ENCODE measurements at places on chromosomes 1 and 21. TPM values are rescaled to one million over a fixed set of nuclear protein-coding genes. Genes with fewer than 3 reads are reported as not detected.

The RYR2 gene
- 2.8 TPM for total RNA-seq

DNA sequence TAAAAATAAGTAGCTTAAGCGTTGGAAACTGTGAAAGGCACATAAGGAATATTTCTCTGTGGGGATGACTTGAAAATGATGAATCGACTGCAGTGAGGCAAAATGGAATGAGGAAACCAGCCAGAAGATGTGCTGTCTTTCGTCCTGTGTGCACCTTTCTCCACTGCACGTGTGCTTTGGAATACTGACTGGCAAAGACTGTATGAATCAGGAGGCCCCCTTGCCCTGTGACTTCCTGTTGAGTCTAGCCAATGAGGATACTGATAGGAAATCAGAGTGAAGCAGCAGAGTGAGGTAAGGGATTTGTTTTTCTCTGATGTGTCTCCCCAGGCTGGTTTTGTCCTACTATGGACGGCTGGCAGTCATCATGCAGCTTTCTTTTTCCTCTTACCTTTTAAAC lies 118.2 kb upstream of the ADGRL4 start:
- H3K27ac ChIP-seq = no peak overlapping the region
- DNase-seq = no peak
- no peak overlapping the region for H3K4me3 ChIP-seq
- no peaks in the 10 kb centered on the region for H3K36me3 ChIP-seq
- H3K27me3 ChIP-seq = no peaks in the 10 kb centered on the region

DNA sequence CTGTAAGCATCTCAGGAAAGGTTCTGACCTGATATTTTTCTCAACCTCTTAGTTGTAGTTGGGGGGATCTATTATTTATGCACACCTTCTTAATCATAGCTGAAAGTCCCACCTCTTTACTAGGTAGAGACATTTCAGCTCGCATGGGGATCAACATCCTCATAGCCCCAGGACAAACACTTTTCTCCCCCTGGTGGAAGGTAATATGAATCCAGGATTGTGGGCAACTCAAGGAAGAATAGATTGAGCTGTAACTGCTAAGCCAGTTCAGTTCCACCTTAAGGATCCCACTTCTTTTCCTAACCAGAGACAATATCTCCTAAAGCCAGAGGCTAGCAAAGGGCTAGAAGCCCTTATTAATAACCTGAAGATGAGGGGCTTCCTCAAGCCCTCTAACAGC lies 25.4 kb upstream of the SMYD3 start:
- H3K36me3 ChIP-seq = no peaks in the 10 kb centered on the region
- H3K4me3 ChIP-seq = no peak overlapping the region
- no peak for DNase-seq
- no peaks in the 10 kb centered on the region for H3K27me3 ChIP-seq
- peaks cover 5% of the 10 kb centered on the region for H3K4me1 ChIP-seq

DNA sequence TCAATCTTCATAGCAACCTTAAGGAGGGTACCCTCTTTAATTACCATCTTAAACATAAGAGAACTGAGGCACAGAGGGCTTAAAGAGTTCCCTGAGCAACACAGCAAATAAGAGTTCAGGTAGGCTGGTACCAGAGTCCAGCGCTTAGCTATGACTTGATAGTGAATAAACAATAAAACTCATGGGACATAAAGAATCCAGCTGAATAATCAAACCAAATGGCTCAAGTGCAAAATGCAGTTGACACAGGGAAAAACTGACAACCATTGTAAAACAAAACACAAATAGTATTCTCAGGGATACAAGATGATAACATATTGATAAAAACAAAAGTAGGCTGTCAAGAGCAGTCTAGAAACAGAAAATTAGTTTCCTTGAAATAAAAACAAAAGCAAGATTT lies 176.9 kb upstream of the HMGB4 start:
- no peak overlapping the region for H3K27ac ChIP-seq
- no peak for DNase-seq
- H3K36me3 ChIP-seq = no peaks in the 10 kb centered on the region
- H3K4me3 ChIP-seq = no peak overlapping the region
- peaks cover 11% of the 10 kb centered on the region for H3K27me3 ChIP-seq

DNA sequence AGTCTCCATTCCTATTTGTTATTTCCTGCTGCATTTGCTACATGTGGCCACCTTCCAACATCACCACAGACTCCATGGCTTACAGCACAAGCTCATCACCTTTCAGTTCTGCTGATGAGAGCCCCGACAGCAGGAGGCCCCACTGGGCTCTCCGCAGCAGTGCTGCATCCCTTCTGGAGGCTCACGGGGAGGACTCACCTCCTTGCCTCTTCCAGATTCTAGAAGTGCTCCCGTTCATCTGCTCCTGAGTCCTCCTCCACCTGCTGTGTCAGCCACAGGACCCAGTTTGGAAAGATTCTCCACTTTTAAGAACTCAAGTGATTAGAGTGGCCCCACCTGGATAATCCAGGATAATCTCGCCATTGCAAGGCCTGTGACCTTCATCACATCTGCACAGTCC lies 167.6 kb downstream of the PCBP3 start:
- no peak for DNase-seq
- no peaks in the 10 kb centered on the region for H3K27me3 ChIP-seq
- no peaks in the 10 kb centered on the region for H3K36me3 ChIP-seq
- no peaks in the 10 kb centered on the region for H3K4me1 ChIP-seq
- no peak overlapping the region for H3K27ac ChIP-seq
- H3K4me3 ChIP-seq = no peak overlapping the region

DNA sequence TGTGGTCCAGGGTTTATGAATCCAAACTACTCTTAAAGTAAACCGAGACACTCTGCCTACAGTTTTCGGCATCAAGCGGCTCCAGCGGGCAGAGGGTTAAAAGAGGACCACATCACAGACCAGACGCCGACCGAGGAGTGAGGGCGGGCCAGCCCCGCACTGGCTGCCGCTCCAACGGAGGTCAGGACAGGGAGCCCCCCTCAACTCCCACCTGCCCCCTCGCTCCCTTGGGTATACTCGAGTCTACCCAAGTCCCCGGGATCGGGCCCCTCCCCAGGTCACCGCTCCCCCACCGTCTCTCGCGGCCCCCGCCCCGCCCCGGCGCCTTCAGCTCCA lies 312 bp downstream of the ARNT start:
- peak overlapping the region; percentile 86 for H3K27ac ChIP-seq
- H3K4me3 ChIP-seq = peak overlapping the region; percentile 96
- peak; percentile 68 for DNase-seq
- peaks cover 13% of the 10 kb centered on the region for H3K4me1 ChIP-seq
- H3K27me3 ChIP-seq = no peaks in the 10 kb centered on the region

GRCh38 chr21:41801321-41802197 lies 34.7 kb upstream of the RIPK4 start:
- H3K4me1 ChIP-seq = peaks cover 10% of the 10 kb centered on the region
- no peak for DNase-seq

GRCh38 chr1:66575739-66576138 lies 41.8 kb downstream of the SGIP1 start:
- no peaks in the 10 kb centered on the region for H3K36me3 ChIP-seq
- no peaks in the 10 kb centered on the region for H3K27me3 ChIP-seq
- H3K4me1 ChIP-seq = peaks cover 20% of the 10 kb centered on the region
- DNase-seq = no peak

DNA sequence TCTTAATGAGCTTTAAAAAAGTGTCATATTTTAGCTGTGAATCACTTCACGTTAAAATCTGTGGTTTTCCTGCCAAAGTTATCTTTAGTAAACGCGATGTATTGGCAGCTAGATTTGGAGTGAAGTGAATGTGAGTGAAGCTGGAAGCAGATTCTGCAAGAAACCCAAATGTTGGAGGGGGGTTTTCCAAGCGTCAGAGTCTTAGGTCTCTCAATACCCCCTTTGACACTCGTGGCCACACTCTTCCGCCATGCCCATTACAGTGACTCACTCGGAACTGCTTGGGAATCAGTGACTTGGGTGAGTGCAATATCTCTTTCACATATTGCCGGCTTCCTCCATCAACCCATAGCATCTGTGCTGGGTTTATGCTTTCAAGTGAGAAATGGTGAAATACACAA lies 17.5 kb downstream of the B3GALT5 start:
- H3K27me3 ChIP-seq = no peaks in the 10 kb centered on the region
- H3K36me3 ChIP-seq = no peaks in the 10 kb centered on the region
- no peak for DNase-seq
- no peak overlapping the region for H3K27ac ChIP-seq

The SEMA4A gene
- 0.92 TPM for total RNA-seq

DNA sequence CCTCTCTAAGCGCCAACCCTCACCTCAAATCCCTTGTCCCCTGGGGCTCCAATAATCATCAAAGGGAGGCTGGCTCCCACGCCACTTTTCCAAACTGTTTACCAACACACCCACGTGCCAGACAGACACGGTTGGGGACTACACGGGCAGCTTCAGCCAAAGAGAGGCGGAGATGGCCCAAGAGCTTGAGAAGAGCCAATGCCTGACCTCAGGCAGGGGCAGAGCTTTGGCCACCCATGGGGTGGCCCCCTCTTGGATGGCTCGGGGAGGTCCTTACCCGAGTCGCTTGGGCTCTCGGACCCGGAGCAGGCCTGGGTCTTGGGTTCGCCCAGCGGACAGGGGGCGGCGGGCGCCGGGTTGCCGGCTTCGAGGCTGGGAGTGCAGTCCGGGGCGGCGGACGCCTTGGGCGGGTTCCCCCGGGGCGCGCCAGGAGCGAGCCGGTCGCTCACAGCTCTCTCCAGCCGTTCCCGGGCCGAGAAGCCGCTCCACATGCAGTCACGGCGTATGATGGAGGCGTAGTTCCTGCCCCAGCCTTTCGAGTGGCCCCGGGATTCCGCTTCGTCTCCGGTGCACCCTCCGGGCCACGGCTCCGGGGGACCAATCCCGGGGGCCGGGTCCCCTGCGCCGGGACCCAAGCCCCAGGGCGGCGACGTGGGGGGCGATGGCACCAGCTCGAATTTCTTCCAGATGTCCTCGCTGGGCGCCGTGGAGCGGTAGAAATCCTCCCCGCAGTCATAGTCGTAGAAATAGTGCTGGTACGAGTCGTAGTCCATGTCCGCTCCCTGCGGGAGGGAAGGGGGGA lies 854 bp downstream of the MYCL start:
- H3K27ac ChIP-seq = no peak overlapping the region
- H3K4me1 ChIP-seq = peaks cover 4% of the 10 kb centered on the region
- DNase-seq = no peak
- no peaks in the 10 kb centered on the region for H3K36me3 ChIP-seq

The FAM167B gene
- not detected for total RNA-seq

GRCh38 chr1:168179438-168180147 lies 831 bp downstream of the TIPRL start:
- no peaks in the 10 kb centered on the region for H3K36me3 ChIP-seq
- H3K4me3 ChIP-seq = peak overlapping the region; percentile 85
- no peaks in the 10 kb centered on the region for H3K27me3 ChIP-seq
- peak; percentile 23 for DNase-seq
- H3K4me1 ChIP-seq = peaks cover 10% of the 10 kb centered on the region
- peak overlapping the region; percentile 85 for H3K27ac ChIP-seq

DNA sequence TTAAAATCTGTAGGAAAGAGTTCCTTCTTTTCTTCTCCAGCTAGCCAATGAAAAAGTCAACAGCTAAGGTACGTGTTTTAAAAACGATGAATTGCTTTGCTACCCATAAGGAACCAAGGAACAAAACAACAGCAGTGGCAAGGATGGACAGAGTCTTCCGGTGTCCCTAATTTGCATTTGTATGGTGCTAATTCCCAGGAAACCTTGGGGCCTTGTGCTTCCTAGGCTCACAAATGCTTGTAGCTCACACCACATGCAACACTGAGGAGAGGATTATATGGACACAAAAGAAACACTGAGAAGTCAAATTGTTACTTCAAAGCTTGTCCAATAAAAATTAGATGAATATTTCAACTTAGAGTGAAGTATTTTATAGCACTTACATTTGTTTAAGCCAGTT lies 1.8 kb upstream of the PGBD5 start:
- no peaks in the 10 kb centered on the region for H3K36me3 ChIP-seq
- H3K27ac ChIP-seq = no peak overlapping the region
- no peak overlapping the region for H3K4me3 ChIP-seq
- DNase-seq = no peak

GRCh38 chr1:13700521-13701270 lies 708 bp downstream of the PRDM2 start:
- peaks cover 32% of the 10 kb centered on the region for H3K4me1 ChIP-seq
- no peaks in the 10 kb centered on the region for H3K27me3 ChIP-seq
- peak; percentile 51 for DNase-seq
- peak overlapping the region; percentile 96 for H3K27ac ChIP-seq

- H3K36me3 ChIP-seq = no peaks in the 10 kb centered on the region
- H3K4me1 ChIP-seq = no peaks in the 10 kb centered on the region
- DNase-seq = no peak
- H3K27ac ChIP-seq = no peak overlapping the region
Observed at GRCh38 chr1:79792219-79792930, 785.8 kb upstream of the ADGRL4 start.

- peak within 1 kb of the TSS; percentile 65 for H3K4me3 ChIP-seq
- H3K27me3 ChIP-seq = no peaks in the 10 kb centered on the region
- H3K27ac ChIP-seq = peak within 1 kb of the TSS; percentile 88
- H3K36me3 ChIP-seq = no peaks in the 10 kb centered on the region
Observed at GRCh38 chr1:2194319-2194897, at the start of gene FAAP20. TSS of gene FAAP20 (minus strand) at chr1:2194772. CDS start at chr1:2194749, 23 bp downstream.

- no peaks in the 10 kb centered on the region for H3K4me1 ChIP-seq
- H3K27ac ChIP-seq = no peak overlapping the region
- DNase-seq = no peak
- no peaks in the 10 kb centered on the region for H3K27me3 ChIP-seq
Observed at GRCh38 chr1:204630132-204630905, 55.2 kb downstream of the LRRN2 start.

DNA sequence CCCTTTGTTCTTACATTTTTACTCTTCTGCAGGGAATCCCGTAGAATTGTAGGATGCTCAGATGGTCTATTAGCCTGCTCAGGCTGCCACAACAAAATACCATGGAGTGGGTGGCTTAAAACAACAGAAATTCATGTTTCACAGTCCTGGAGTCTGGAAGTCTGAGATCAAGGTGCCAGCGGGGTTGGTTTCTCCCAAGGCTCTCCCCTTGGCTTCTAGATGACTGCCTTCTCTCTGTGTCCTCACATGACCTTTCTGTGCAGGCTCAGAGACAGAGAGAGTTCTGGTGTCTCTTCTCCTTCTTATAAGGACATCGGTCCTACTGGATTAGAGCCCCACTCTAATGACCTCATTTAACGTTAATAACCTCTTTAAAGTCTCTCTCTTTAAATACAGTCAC lies 41.7 kb downstream of the HUNK start:
- no peaks in the 10 kb centered on the region for H3K27me3 ChIP-seq
- H3K4me1 ChIP-seq = no peaks in the 10 kb centered on the region
- no peak overlapping the region for H3K27ac ChIP-seq
- no peaks in the 10 kb centered on the region for H3K36me3 ChIP-seq
- no peak overlapping the region for H3K4me3 ChIP-seq
- DNase-seq = no peak

All from A673 (cell line).